Stimulated activated CD4-positive, alpha-beta T cell treated with anti-CD3 and anti-CD28 coated beads, Interleukin-4, amount 100 ng/mL, for 4 hours (primary cell): ENCODE measurements at places on chromosomes 6 and 20.

GRCh38 chr6:138203315-138203714 lies 15.0 kb downstream of the PBOV1 start:
- no peak for DNase-seq

DNA sequence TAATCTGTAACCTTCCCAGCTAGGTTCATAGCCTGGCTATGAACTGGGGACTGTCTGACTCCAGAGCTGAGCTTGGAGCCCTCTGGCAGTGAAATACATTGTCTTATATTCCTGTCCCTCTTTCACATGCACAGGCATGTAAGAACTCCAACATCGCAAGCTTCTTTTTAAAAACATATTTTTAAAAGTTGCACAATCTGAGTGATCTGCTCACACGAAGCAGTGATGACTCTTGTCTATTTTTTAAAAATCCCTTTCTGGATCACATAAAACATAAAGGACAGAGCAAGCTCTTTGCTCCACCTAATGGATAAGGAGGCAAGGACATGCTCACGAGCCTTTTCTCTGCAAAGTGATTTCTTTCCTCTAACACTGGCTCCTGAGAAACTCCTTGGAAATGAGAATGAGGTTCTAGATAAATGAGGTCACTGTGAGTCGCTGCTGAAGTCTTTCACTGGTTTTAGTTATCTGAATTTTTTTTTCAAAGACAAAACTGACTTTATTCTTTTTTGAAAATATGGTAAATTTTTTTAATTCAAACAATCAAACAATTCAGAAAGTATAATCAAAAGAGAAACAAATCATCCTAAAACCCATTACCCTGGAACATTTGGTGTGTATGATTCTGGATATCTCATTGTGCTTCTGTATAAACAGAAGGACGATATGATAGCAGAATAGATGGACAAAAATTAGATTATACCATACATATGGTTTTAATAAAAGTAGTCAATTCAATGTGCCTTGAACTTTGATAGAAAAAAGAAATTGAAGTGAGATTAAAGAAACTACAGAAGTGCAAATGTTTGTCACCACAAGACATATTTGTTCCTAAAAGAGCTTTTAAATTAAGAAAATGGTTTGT lies 30.8 kb downstream of the IL20RA start:
- DNase-seq = no peak

DNA sequence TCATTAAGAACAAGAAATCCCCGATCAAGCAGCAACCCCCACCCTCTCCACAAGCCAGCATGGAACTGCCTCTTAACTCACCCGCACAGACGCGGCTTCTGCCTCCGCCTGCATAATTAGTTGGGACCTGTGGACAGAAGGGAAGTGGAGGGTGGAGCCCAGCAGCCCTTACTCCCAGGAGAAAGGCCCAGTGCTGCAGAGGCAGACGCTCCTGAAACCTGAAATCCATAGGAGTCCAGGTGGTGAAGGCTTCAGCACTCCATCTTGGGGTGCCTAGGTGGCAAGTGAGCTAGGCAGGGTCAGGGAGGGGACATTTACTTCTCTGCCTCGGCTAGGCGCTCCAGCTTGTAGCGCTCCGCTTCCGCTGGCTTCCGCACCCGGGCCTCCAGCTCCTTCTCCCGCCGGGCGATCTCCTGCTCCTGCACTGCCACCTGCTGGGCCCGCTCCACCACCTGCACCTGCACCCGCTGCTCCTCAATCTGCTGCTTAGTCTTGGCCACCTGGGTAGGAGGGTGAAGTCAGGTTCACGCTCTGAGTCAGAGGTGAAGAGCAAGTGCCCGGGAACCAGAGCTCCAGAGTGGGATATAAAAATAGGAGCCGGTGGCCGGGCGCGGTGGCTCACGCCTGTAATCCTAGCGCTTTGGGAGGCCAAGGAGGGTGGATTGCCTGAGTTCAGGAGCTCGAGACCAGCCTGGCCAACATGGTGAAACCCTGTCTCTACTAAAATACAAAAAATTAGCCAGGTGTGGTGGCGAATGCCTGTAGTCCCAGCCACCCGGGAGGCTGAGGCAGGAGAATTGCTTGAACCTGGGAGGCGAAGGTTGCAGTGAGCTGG lies 10.7 kb downstream of the TUBB start:
- DNase-seq = peak; percentile 85

DNA sequence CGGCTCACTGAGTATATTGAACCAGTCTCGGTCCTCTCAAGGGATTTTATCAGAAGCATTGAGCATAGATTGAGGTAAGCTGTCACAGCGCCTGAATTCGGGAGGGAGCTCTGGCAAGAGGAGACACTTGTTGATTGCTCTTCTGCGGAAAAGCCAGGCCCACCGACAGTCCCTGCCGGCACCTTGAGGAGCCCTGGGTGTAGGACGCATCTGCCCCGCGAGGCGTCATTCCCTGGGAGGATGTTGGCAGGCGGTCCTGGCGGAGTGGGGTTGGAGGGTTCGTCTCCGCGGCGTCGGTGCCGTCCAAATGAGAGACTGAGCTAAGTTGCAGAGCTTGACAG lies 843 bp downstream of the FBXO9 start:
- peak; percentile 23 for DNase-seq

DNA sequence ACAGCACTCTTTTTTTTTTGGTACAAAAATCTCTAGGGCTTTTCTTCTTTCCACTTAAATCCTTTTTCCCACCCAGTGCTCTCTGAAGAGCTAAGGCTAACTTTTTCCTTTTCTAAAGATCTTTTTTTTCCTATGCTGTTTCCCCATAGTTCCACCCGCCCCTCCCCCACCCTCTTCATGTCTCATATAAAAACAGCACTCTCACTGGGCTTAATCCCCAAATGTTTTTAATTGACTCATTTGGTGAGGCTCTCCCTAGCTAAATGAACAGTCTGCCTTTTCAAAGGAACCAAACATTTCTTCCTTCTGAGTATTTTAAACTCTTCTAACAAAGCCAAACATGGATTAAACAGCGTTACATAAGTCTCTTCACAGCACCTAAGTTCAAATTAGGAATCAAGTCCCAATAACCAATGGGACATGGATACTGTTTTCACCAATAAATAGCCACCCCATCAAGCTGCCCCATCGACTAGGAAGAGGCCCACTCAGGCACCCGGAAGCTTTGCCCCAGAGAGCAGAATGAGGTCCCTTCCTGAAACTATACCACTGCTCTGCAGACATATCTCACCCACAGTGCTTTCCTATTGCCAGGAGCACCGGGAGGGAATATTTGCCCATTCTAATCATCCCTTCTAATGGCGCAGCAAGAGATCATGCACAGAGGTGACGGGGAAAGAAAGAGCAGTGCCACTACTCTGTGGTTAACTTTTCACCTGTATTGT lies 63.7 kb downstream of the ATXN1 start:
- no peak for DNase-seq

DNA sequence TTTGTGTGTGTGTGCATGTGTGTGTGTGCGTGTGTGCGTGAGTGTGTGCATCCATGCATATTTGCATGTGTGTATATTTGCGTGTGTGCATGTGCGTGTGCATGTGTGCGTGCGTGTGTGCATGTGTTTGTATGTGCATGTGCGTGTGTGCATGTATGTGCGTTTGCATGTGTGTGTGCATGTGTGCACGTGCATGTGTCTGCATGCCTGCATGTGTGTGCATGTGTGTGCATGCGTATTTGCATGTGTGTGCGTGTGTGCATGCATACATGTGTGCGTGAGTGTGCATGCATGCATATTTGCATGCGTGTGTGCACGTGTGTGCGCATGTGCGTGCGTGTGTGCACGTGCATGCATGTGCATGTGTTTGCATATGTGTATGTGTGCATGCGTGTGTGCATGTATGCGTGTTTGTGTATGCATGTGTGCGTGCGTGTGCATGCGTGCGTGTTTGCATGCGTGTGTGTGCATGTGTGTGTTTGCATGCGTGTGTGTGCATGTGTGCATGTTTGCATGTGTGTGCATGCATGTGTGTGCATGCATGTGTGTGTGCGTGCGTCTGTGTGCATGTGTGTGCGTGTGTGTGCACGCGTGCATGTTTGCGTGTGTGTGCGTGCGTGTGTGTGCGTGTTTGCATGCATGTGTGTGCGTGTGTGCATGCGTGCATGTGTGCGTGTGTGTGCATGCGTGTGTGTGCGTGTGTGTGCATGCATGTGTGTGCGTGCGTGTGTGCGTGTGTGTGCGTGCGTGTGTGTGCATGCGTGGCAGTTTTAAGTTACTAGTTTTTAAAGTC lies 57.7 kb upstream of the SMOC2 start:
- no peak for DNase-seq
